Sigmoid colon (tissue), 7 donors: ENCODE measurements at places on chromosomes 5 and 9. TPM values are rescaled to one million over a fixed set of nuclear protein-coding genes. Genes with fewer than 3 reads are reported as not detected.

DNA sequence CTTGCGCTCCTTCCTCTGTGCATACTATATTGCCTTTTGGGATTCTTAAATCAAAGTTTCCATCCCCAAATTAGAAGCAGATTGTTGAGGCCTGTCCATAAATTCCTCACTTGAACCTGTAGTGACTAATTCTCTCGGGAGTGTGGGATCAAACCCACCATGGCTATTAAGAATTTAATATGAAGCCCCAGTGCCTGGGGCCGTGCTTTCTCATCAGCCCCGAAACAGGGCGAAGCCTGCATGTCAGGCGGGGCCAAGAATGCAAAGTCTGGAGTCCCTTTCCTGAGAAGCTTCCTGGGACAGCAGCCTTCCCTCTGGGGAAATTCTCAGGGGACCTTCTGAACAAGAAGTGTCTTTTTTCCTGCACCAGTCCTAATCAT lies 29.3 kb upstream of the FAT2 start:
- H3K4me1 ChIP-seq = no peaks in the 10 kb centered on the region
- no peak overlapping the region for H3K27ac ChIP-seq
- H3K36me3 ChIP-seq = no peaks in the 10 kb centered on the region
- no peak overlapping the region for H3K4me3 ChIP-seq
- no peak for DNase-seq

GRCh38 chr9:70677055-70677735 lies 262.7 kb upstream of the KLF9 start:
- H3K4me1 ChIP-seq = no peaks in the 10 kb centered on the region
- no peak overlapping the region for H3K27ac ChIP-seq
- no peak for DNase-seq

- H3K4me1 ChIP-seq = no peaks in the 10 kb centered on the region
- no peaks in the 10 kb centered on the region for H3K36me3 ChIP-seq
- no peak for DNase-seq
- no peaks in the 10 kb centered on the region for H3K27me3 ChIP-seq
Measured at GRCh38 chr5:114418176-114419066, 56.6 kb downstream of the KCNN2 start.

GRCh38 chr5:77437194-77437593 lies 54.9 kb downstream of the WDR41 start:
- H3K4me3 ChIP-seq = no peak overlapping the region
- no peaks in the 10 kb centered on the region for H3K27me3 ChIP-seq
- no peak for DNase-seq
- H3K36me3 ChIP-seq = peaks cover 56% of the 10 kb centered on the region
- H3K4me1 ChIP-seq = no peaks in the 10 kb centered on the region

GRCh38 chr9:88837731-88838130 lies 153.5 kb upstream of the S1PR3 start:
- no peak for DNase-seq
- no peak overlapping the region for H3K4me3 ChIP-seq
- no peaks in the 10 kb centered on the region for H3K36me3 ChIP-seq
- H3K27me3 ChIP-seq = no peaks in the 10 kb centered on the region
- H3K4me1 ChIP-seq = peaks cover 6% of the 10 kb centered on the region

DNA sequence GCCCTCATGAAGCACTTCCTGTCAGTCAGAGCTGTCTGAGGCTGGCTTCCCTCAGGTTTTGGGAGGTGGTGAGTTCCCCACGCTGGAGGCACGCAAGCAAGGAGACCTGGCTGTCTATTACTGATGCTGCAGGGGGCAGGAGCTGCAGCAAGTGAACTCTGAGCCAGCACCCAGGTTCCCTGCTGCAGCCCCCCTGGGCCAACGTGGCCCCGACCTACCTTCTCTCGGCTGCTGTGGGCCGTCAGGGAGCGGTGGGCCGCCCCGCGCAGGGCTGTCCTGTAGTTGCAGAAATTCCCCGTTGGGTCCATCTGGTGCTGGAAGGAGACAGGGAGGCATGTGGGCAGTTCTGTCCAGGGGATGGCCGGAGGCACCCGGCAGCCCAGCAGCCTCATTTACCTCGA lies 46.8 kb upstream of the RNF130 start:
- H3K27ac ChIP-seq = no peak overlapping the region
- no peaks in the 10 kb centered on the region for H3K27me3 ChIP-seq
- no peaks in the 10 kb centered on the region for H3K36me3 ChIP-seq
- DNase-seq = no peak
- H3K4me1 ChIP-seq = no peaks in the 10 kb centered on the region

- H3K36me3 ChIP-seq = no peaks in the 10 kb centered on the region
- no peak for DNase-seq
- no peaks in the 10 kb centered on the region for H3K4me1 ChIP-seq
- H3K4me3 ChIP-seq = no peak overlapping the region
Measured at GRCh38 chr9:121082075-121082474, 7.3 kb downstream of the CNTRL start.

GRCh38 chr9:91433180-91433579 lies 9.5 kb upstream of the NFIL3 start:
- H3K27me3 ChIP-seq = no peaks in the 10 kb centered on the region
- no peaks in the 10 kb centered on the region for H3K36me3 ChIP-seq
- no peak overlapping the region for H3K27ac ChIP-seq

DNA sequence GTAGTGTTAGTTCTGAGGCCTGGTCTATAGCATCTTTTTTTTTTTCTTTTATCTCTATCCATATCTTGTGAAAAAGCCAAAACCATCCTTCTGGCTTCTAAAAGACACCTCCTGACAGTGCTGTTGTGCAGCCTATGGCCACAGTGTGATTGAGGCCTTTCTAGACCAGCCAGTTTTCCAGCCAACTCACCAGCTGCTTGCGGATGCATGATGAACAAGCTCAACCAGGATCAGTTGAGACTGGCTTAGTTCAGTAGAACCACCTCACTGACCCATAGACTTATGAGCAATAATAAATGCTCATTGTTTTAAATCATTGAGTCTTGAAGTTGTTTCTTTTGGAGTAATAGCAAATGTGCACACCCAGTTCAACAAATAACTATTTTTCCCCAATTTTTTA lies 296.9 kb downstream of the FAM170A start:
- no peaks in the 10 kb centered on the region for H3K36me3 ChIP-seq
- H3K27me3 ChIP-seq = no peaks in the 10 kb centered on the region
- H3K4me3 ChIP-seq = no peak overlapping the region
- DNase-seq = no peak

DNA sequence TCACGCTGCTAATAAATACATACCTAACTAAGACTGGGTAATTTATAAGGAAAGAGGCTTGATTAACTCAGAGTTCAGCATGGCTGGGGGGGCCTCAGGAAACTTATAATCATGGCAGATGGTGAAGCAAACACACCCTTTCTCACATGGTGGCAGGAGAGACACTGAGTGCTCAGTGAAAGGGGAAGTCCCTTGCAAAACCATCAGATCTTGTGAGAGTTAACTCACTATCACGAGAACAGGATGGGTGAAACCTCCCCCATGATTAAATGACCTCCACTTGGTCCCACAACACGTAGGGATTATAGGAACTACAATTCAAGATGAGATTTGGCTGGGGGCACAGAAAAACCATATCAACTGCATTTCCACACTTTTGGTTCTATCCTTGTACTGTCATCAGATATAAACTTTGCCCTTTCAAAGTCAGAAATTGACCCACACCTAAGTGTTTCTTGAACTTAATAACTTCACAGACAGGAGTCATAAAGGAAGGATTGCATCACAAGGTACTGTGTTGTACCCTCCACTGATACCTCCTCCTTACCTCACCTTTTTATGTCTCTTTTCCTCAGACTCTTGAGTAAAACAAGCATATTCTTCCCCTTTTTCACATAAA lies 319.1 kb upstream of the PIK3R1 start:
- H3K27ac ChIP-seq = no peak overlapping the region
- no peak overlapping the region for H3K4me3 ChIP-seq
- no peaks in the 10 kb centered on the region for H3K4me1 ChIP-seq
- H3K36me3 ChIP-seq = no peaks in the 10 kb centered on the region
- H3K27me3 ChIP-seq = no peaks in the 10 kb centered on the region

GRCh38 chr5:90438100-90438499 lies 28.5 kb upstream of the CETN3 start:
- H3K36me3 ChIP-seq = no peaks in the 10 kb centered on the region
- H3K27ac ChIP-seq = no peak overlapping the region
- DNase-seq = no peak
- no peaks in the 10 kb centered on the region for H3K27me3 ChIP-seq

- H3K36me3 ChIP-seq = no peaks in the 10 kb centered on the region
- no peak for DNase-seq
- no peaks in the 10 kb centered on the region for H3K27me3 ChIP-seq
- peaks cover 26% of the 10 kb centered on the region for H3K4me1 ChIP-seq
Measured at GRCh38 chr5:172535108-172535445, 80.8 kb upstream of the SH3PXD2B start.

DNA sequence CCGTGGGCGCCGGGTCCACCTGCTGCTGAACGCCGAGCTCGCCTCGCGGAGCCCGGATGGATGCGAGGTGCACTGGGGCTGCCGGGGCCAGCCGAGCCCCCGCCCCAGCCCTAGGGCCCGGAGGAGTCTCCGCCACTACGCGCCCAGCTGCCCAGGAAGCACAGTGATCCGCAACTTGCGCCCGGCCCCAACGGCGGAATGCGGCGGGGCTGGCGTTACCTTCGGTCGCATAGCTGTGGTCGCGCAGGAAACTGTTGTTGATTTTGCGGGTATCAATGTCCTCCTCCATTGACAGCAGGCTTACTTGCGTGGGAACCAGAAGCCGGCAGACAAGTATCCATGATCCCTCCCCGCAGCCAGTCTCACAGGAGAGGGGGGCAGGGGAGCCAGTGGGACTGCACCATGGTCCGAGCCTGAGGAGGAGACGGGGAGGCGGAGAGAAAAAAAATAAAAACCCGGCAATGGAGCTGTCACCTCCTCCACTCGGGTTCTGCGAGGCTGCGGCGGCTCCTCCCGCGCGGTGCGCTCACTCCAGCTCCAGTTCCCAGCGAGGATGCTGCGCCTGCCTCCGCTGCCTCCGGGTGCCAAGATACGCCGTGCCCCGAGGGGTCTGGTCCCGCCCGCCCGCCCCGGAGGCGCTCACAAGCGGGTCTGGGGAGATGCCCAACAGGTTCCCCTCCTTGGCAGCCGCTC lies 628 bp downstream of the PPP2R2B start:
- H3K4me3 ChIP-seq = peak overlapping the region; percentile 71
- no peaks in the 10 kb centered on the region for H3K36me3 ChIP-seq
- no peaks in the 10 kb centered on the region for H3K27me3 ChIP-seq

DNA sequence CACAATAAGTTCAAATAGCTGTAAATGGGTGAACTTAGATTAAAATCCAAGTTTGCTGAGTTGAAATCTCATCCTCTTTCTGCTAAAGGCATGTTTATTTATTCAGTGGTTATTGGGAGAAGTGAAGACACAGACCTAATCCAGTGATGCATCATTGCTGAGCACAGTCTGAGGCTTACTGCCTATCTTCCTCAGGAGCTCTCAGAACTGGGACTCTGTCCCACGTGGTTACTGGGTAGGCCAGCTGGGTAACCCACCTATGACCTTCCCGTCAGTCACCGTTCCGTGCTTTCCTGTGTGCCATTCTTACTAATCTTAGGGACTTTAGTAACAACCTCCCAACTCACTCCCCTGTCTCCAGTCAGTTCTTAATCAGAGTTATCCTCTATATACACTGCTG lies 226.8 kb upstream of the ATP10B start:
- H3K4me3 ChIP-seq = no peak overlapping the region
- H3K36me3 ChIP-seq = no peaks in the 10 kb centered on the region
- H3K4me1 ChIP-seq = no peaks in the 10 kb centered on the region
- no peak for DNase-seq
- no peaks in the 10 kb centered on the region for H3K27me3 ChIP-seq

- H3K36me3 ChIP-seq = no peaks in the 10 kb centered on the region
- no peak for DNase-seq
- H3K27me3 ChIP-seq = no peaks in the 10 kb centered on the region
- H3K4me1 ChIP-seq = no peaks in the 10 kb centered on the region
Measured at GRCh38 chr5:156327296-156327695, 332 bp downstream of the SGCD start.

- peak; percentile 91 for DNase-seq
- no peak overlapping the region for H3K4me3 ChIP-seq
- H3K36me3 ChIP-seq = no peaks in the 10 kb centered on the region
- H3K27me3 ChIP-seq = no peaks in the 10 kb centered on the region
Measured at GRCh38 chr5:55597014-55597981, 62.5 kb upstream of the PLPP1 start.

GRCh38 chr5:9790276-9790675 lies 160.1 kb upstream of the TAS2R1 start:
- no peaks in the 10 kb centered on the region for H3K4me1 ChIP-seq
- no peak overlapping the region for H3K4me3 ChIP-seq
- H3K36me3 ChIP-seq = no peaks in the 10 kb centered on the region
- no peak for DNase-seq
- H3K27me3 ChIP-seq = no peaks in the 10 kb centered on the region

DNA sequence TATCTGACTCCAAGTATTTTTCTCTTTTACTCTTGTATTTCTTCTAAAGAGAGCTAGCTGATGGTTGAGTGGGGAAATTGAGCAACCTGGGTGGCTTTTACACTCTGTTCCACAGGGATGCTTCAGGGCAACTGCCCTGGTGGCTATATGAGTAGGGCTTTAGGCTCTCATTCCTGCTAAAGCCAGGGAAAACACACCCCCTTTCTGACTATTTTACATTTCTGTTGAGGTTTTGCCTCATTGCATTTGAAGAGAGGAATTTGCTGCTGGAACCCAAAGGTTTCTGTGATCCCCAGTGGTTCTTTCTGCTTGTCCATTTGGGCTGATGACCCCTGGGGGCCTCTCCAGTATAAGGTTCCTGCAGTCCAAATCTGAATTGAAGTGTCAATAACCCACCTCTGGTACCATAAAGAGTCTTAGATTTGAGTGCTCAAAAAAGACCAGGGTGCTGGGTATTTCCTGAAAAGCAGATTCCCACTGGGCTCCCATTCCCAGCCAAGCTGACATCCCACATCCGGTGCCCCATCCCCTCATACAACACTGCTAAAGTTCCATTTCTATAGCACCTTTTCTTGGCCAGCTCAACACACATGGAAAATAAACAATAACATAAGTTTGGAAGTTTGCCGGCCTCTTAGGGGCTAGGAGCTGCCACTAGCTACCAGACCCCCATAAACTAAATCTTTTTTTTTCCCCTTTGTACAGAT lies 59.5 kb downstream of the PAPPA start:
- H3K27ac ChIP-seq = no peak overlapping the region
- DNase-seq = no peak
- H3K36me3 ChIP-seq = no peaks in the 10 kb centered on the region
- no peaks in the 10 kb centered on the region for H3K27me3 ChIP-seq
- no peaks in the 10 kb centered on the region for H3K4me1 ChIP-seq

DNA sequence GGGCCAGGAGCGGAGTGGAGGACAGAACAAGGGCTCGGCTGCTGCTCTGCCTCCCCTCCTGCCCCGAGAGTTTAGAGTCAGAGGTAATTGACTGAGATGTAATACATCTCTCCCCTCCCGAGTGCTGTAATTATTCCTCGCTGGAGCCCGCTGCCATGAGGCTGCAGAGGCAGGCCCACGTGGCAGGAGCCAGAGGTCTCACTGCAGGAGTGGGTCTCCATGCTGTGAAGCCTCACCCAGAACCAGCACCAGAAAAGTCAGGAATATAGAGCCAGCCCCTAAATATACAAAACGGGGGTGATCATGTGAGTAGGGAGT lies 2.5 kb downstream of the FAM163B start:
- no peaks in the 10 kb centered on the region for H3K36me3 ChIP-seq
- H3K27ac ChIP-seq = no peak overlapping the region
- no peak overlapping the region for H3K4me3 ChIP-seq
- H3K27me3 ChIP-seq = peaks cover 92% of the 10 kb centered on the region
- no peaks in the 10 kb centered on the region for H3K4me1 ChIP-seq

N4BP3 gene
- 1.2 TPM for polyA plus RNA-seq

CDH9 gene
- not detected for polyA plus RNA-seq

ADAMTS2 gene
- polyA plus RNA-seq = 5.9 TPM

BRD9 gene
- 14.4 TPM for polyA plus RNA-seq

PWWP2A gene
- polyA plus RNA-seq = 9.0 TPM

C5orf52 gene
- 0.48 TPM for polyA plus RNA-seq

RNF183 gene
- polyA plus RNA-seq = not detected

SEMA5A gene
- polyA plus RNA-seq = 3.5 TPM

NDUFA8 gene
- polyA plus RNA-seq = 92.7 TPM

GNA14 gene
- polyA plus RNA-seq = 6.5 TPM

CDC20B gene
- polyA plus RNA-seq = not detected

CKMT2 gene
- polyA plus RNA-seq = 2.4 TPM

LECT2 gene
- not detected for polyA plus RNA-seq

B4GALT1 gene
- 61.5 TPM for polyA plus RNA-seq
